ENCODE measurements at places on chromosomes 5 and 9.

DNA sequence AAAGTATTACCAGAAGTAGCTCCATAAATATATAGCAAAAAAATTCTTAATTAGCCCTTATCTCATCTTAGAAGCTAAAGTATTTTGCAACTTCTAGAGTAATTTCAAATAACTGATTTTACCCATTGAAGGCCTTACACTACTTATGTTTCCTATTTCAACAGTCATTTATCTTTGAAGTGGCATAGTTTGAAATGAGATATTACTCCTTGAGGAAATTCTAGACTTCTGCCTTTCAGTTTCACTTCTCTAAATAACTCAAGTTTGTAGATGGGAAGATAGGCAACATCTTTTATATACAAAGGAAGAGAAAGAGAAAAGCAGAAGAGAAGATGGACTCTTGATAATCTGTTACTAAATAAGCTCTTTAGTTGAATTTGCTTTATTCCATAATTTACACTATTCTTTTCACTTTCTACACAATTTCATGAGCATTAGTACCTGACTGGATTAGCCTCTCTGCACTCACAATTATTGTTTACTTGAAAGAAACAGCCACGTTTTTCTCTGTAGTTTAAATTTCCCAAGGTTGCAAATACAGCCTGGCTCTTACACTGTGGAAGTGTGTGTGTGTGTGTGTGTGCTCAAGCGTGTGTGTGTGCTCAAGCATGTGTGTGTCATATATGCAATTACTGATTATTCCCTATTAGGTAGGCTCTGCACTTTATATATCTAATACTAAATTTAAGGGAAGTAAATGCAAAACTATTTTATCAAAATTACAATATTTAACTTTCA is 60.6 kb upstream of the EMB start:
- no peak for DNase-seq

DNA sequence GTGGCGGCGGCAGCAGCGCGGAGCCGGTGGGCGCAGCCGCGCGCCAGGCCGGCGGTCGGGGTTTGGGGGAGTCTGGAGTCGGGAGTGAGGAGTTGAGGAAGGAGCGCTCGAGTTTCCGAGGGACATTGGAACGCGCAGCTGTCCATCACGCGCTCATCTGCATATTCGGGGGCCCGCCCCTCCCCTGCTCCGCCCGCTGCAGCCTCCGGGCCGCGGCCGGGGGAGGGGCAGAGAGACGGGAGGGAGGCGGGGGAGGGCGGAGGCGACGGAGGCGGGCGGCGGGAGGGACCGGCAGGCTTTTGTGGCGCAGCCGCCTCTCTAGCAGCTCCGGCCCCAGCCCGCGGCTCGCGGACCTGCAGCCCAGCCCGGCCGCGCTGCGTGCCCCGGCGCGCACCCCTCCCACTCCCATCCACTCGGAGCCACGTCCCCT is at the start of gene IRX2:
IRX2 (minus strand) TSS at position 86 of the 430 bp plus-strand sequence. CDS start 264 bp downstream, outside the sequence.
- no peak for DNase-seq

GRCh38 chr5:123549256-123549904 is 37.4 kb downstream of the CSNK1G3 start:
- no peak for DNase-seq

GRCh38 chr5:134527961-134528424 is 2.5 kb downstream of the JADE2 start:
- DNase-seq = no peak

- no peak for DNase-seq
These were observed 12.5 kb downstream of the TRIP13 start for GRCh38 chr5:905139-905642.

DNA sequence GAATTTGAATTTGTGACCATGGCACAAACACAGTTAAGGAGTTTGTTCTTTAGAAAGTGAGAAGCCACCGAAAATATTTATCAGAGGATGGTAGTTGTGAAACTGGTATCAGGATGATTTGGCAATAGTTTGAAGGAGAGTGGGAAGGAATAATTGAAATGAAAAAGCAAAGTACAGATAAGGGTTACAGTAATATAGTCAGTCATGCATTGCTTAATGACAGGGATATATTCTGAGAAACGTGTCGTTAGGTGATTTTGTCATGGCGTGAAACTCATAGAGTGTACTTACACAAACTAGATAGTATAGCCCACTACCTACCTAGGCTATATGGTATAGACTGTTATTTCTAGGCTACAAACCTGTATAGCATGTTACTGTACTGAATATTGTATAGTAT is 84.2 kb downstream of the GPBP1 start:
- no peak for DNase-seq

- no peak for DNase-seq
These were observed 165.2 kb downstream of the SLC25A46 start for GRCh38 chr5:110903966-110904365.

GRCh38 chr5:126096442-126097006 is 326.7 kb upstream of the GRAMD2B start:
- no peak for DNase-seq

- DNase-seq = no peak
These were observed 592 bp downstream of the UBAP2 start for GRCh38 chr9:34047864-34048726.

GRCh38 chr5:82174128-82174918 is 103.8 kb downstream of the RPS23 start:
- no peak for DNase-seq

DNA sequence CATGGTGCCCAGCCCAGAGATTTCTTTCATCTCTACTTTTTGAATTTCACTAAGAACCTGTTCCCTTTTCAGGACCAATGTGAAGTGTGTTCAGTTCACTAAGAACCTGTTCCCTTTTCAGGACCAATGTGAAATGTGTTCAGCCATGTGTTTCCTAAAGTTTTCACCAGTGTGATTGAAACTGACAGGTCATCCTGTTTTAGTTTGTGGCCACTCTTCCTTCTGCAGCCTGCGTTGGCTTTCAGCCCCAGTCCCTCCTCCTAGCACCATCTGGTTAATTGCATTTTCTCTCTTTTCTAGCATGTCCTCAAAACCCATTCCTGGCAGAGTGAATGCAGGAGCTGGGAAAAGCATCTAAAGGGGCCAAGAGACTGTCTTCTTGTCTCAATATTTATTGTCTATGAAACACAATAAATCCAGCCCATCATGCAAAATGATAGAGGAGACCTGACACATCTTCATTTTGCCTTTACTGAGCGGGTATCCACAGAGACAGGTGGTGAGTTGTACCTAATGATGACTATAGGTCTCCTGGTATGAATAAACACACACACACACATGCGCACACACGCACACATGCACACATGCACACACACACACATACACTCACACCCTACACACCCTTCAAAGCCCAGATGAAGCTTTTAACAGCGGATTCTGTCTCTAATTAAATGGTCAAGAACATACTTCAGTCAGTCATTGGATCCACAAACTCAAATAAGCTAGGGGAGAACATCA is 6.1 kb upstream of the PANK3 start:
- DNase-seq = no peak

- DNase-seq = no peak
These were observed at the start of gene EGFLAM for GRCh38 chr5:38258319-38259061. Gene EGFLAM, plus strand, starts transcription at chr5:38258559. Its CDS starts 196 bp downstream, at chr5:38258755.

DNA sequence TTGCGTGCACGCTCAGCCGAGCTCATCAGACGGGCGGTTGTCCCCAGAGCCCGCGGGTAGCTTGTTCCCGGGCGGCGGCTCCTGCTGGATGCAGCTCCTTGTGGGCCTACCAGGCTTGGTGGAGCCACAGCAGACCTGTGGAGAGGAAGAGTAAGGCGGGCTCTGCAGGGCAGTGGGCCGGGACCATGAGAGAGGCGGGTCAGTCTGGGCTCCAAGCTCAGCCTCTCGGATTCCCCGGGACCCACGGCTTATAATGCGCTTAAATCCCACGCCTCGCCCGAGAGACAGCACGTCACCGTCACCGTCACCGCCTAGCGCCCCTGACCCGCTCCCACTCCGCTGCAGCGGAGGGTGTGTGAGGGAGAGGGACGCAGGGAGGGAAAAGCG is 1.9 kb upstream of the ANKRD18A start:
- no peak for DNase-seq

DNA sequence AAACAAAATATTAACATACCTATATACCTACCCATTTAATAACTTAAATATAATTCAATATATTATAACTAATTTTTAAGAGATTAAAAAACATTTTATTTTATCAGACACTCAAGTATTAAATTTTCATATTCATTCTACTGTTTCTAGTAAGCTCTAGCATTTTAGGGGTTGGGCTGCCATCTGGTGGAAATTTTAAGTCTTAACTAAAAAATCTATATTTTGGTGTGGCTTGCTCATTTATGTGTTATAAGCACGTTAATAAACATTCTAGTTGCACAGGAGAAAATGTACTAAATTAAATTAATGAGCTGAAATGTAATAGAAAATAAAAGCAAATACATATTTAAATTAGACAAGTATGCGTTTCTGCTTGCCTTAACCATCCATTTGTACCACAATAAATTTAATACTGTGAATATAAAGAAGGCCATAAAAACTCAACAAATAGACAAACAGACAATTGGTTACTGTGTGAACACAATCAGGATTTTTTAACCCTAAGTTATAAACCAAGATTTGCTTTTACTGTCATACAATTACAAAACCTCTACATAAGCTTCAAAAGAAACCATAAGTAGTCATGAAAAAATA is 1728.3 kb upstream of the CDH9 start:
- DNase-seq = no peak

GRCh38 chr5:66929995-66930394 is 266.6 kb downstream of the CD180 start:
- DNase-seq = no peak

DNA sequence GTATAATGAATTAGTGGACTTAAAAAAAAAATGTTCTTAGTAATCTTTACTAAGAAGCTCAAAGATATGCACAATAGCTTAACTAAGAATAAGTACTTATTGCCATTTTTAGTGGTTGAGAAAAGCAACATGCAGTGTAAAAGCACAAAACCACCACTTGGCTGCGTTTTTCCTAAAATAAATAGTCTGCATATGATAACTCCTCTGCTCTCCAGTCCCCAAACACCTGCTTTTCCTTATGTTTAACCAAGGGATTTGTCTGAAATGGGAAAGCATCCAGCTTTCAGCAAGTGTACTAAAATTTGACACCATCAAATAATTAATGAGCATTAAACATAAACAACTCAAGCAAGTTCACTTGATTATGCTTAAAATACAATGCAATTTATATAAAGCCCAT is 41.4 kb downstream of the PSIP1 start:
- no peak for DNase-seq

- DNase-seq = no peak
These were observed 55.1 kb upstream of the SLC1A1 start for GRCh38 chr9:4435197-4435596.

DNA sequence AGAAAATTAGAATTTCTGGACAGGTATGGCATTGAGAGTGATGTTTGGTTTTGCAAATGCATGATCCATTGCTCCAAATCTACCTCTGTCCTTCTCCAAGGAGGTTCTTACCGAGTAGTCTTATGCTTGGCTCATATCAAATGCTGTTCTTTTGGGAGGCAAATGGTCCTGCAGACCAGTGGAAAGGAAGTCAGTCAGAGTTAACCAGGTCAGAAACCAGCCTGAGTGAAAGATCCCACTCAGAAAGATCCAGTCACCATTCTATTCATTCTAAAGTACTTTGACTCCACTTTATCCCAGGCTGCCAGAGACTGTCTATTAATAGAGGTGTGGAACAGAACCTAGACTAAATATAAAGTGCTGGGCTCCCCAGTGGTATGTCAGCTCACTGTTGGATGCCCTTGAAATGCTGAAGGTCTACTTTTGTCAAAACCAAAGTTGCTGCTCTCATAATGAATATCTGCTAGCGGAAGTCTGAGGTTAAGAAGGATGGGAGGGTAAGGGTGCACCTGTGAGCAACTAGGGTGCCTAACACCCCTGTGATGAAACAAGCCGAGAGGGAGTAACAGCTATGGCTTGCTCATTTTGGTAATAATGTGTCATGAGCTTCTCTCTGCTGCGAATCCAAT is 302.2 kb downstream of the ZNF608 start:
- no peak for DNase-seq

DNA sequence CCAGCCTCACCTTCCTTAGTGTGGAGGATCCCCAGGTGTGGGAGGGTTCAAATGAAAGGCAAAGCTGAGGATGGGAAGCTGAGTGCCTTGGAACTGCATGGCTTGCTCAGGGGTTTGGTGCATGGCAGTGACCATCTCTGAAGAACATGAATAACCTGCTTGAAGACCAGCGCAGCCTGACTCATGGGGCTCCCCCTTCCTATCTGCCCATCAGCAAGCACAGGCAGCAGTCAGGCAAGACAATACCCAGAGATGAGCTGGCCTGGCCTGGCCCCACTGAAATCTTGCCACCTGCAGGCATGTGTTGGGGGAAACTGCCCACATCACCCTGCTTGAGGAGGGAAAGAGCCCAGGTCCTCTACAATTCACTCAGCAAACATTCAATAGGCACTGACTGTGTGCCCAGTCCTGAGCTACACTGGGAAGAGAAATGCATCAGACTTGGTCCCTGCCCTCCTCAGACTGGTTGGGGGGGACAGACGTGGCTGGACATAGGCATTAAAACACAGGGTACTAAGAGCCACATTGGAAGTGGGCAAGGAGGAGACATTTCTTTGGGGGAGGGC is 105.0 kb upstream of the ALDH1B1 start:
- no peak for DNase-seq

GRCh38 chr5:160311491-160312133 is 752 bp downstream of the CCNJL start:
- no peak for DNase-seq

GRCh38 chr9:87732756-87733155 is 6.8 kb downstream of the CTSL start:
- DNase-seq = no peak

GRCh38 chr5:140311011-140311467 is 8.1 kb upstream of the PFDN1 start:
- DNase-seq = no peak

DNA sequence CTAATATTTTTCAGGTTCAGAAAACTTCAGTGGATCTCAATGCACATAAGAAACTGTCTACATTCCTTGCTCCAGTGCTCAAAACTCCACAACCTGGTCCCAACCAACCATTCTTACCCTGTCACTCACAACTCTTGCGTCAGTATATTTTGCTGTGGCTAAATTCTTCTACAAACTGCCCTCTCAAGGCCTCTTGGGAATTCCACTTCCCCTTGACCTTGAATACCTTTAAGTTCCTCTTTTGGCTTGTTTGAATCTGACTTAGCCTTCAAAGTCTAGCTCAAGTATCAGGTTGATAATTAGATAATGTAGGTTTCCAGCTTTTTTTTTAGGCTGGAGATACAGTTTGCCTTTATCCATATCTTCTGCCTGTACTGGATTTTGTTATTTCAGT is 128.3 kb downstream of the SLF1 start:
- DNase-seq = no peak

- DNase-seq = no peak
These were observed 71.8 kb downstream of the C9orf50 start for GRCh38 chr9:129549139-129549538.

DNA sequence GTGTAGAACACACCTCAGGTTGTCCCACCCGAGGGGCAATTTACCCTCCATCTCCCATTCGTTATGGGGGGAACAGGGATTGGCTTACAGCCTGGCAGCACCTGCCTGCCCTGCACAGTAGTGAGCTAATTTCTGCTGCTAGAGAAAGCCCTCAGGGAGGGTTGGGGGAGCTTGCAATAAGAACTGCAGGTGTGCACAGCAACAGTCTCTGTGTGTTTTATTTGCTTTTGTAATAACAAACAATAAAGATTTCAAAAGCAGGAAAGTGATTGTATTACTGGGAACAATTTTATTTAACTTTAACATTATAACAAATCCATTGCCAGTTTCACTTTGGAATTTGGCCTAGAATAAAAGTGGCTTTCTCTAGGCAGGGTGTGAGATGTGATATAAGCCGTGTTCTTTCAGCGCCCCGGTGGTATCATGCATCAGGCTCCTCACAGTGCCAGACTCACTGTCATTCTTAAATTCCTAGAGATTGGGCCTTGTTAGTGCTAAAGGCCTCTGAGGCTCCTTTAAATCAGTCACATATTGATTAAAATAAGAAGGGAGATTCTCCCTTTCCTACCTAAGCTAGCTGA is 81.1 kb downstream of the RMI1 start:
- no peak for DNase-seq
